ENCODE measurements at places on chromosomes 3 and 15. TPM values are rescaled to one million over a fixed set of nuclear protein-coding genes. Genes with fewer than 3 reads are reported as not detected.

GRCh38 chr3:4413467-4413866, 53.6 kb downstream of the SUMF1 start:
- ATAC-seq: peak; percentile 59

GRCh38 chr3:167115331-167115934, 264.7 kb downstream of the ZBBX start:
- ATAC-seq: no peak

- no peak for ATAC-seq
These were observed 137.5 kb downstream of the MAGI1 start for GRCh38 chr3:65901226-65901625.

DNA sequence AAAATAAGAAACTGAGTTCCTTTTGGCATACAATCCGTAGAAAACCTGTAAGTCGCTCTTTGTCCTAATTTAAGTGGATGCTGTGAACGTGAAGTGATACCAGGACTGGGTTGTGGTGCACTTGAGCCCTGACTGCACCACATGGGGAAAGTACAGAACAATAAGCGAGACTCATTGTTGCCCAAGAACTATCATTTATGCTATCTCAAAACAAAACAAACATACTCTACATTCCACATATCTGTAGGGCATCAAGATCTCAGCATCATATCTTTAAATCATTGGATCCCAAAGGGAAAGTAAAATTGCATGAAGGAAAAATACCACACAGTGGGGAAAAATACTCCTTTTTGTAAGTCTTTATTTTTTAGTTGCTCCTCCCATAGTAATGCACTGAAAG, 580.3 kb downstream of the MECOM start:
- no peak for ATAC-seq

- no peak for ATAC-seq
These were observed 276.0 kb downstream of the GBE1 start for GRCh38 chr3:81485444-81485865.

Gene WDR93
- total RNA-seq: 0.16 TPM

Gene TMEM89
- total RNA-seq: not detected

Gene SNURF
- 9.1 TPM for total RNA-seq

Gene SLC22A13
- 0.13 TPM for total RNA-seq

DNA sequence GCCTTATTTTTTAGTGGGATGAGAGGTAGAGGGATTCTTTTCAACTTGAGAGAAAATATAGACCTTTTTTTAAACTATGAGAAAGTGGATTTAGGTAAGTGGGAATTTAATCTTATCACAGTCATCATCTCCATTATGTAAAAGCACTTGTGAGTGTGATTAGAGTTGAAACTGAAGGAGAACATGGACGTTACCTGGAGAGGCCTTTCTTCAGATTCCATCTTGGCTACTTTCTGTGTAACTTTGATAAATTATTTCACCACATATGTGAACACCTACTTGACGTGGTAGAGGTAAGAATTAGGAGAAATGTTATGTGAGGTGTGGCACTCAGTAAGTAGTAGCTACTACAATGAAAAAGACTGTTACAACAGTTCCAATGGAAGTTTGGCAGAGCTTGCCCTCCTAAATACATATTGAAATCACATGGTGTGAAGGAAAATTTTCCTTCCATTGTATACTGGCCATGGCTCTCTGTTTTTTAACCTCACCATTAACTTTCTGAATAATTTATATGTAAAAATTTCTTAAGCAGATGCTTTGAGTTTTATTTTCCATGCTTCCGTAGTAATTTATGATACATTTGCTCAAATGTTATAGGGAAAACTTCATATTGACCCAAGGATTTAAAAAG, 193.3 kb downstream of the FNDC3B start:
- no peak for ATAC-seq

- ATAC-seq: no peak
These were observed 8.2 kb upstream of the OXSR1 start for GRCh38 chr3:38157117-38157516.

GRCh38 chr3:193826159-193826795, 233.3 kb downstream of the OPA1 start:
- ATAC-seq: peak; percentile 72

GRCh38 chr15:80418892-80419537, 14.8 kb downstream of the ARNT2 start:
- ATAC-seq: no peak

DNA sequence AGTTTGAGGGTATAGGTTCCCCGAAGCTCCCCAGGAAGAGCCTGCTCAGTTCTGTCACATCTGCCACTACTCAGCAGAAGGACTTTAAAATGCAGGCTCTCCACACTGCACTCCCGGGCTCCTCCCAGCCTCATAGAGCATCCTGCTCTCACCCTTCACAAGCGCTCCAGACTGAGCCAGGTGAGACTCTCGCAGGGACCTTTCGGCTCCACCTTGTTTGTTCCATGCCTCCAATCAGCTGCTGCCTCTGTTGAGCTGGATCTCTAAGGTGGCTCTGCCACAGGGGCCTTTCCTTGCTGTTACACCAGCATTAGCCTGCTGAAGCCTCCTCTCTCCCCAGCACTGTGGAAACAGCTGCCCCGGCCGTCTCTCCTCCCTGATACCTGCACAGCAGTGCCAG, 56.1 kb downstream of the SLCO3A1 start:
- no peak for ATAC-seq

DNA sequence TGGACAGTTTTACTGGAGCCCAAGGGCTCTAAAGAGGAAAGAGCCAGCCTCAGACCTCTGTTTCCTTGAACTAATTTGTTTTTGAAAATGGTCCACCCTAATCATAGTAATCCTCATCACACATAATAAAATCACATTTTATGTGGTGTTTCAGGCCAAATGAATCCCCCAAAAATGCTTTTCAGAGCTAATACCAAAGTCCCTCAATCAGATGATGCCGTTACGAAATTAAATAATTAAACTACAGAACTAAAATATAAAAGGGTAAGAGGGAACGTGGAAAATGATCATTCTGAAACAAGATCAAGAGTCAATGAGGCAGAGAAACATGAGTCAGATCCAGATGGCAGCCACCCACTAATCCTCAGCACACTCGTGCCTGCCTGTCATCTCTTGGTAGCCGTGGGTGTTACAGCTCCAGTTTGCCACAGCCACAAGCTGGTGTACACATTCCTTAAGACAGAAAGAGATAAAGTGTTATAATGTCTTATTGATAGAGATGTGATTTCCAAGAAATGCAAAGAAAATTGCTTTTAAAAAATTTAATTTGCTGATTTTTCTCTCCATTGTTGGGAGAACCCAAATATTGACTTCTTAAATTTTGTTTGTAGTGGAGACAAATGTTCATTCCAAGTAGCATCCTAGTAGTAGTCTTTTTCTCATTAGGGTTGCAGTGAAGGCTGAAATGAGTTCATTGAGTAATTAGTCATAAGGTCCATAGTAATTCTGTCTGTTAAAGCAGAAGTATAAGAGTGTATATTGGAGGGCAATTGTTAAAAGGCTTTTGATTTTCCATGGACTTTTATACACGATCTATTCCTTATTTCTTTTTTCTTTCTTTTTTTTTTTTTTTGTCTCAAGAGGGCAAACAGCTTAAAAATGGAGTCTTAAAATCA, 104.2 kb downstream of the AGBL1 start:
- peak; percentile 47 for ATAC-seq

Gene RTP1
- 0.29 TPM for total RNA-seq

DNA sequence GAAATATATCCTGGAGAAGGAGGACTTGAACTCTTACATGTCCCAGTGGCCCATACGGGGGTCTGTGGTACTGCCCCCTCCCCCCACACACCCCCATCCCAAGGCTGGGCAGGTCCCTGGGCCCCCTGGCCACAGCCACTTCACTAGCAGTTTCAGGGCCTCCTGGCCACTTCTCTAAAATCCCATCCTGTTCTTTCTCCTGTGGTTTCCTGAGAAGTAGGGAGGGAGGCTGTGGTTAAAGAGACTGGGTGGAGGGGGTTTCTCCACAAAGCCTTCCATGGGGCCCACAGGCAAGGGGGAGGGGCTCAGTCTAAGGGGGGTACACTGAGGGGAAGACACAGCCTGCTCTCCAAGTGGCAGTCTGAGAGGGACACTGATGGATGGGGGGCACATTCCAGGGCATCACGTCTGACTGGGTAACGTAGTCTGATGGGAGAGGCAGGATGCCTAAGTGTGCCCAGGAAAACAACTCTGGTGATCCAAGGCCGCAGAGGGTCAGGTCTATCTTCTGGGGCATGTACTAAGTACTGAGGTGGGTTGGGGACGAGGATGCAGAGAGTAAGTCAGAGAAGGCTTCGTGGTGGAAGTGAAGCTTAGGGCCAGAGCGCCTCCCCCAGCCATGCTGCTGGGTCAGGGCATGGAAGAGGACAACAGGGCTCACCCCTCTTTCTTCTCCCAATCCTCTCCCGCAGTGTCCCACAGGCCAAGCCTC, 48.0 kb upstream of the C15orf39 start:
- ATAC-seq: no peak

Gene CYP1A2
- total RNA-seq: not detected

DNA sequence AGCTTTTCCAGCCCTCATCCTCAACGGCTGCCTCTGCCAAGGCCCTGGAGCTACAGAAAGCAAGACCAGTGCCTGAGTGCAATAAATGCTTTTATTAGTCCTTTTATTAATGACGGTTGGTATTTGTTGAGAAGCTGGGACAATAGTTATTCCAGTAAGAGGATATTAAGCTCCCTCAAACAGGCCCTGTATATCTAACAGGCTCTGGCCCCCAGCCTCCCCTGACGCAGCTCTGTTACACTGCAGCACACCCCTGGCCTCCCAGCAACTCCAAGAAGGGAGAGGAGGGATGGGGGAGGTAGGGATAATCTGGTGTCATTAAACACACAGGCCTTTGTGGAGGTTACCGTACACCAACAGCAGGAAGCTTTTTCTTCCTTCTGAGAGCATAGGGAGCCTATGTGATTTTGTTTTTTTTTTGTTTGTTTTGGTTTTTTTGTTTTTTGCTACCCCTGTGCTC, 30.8 kb upstream of the MAGEF1 start:
- ATAC-seq: peak; percentile 82

GRCh38 chr15:78212008-78212407, 22.4 kb downstream of the ACSBG1 start:
- ATAC-seq: no peak

Gene ZKSCAN7
- total RNA-seq: 5.8 TPM

Gene PML
- 12.9 TPM for total RNA-seq

DNA sequence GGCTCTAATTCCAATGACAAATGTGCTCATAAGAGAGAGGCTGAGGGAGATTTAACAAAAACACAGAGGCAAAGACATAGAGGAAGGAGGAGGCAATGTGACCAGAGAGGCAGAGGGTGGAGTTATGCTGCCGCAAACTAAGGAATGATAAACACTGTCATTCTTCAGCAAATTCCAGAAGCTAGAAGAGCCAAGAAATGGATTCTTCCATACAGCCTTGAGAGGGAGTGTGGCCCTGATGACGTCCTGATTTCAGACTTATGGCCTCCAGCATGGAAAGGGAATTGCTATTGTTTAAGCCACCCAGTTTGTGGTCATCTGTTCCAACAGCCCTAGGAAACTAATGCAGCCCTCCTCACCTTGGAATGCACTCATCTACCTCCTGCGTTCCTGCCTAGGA, 30.5 kb downstream of the CD47 start:
- no peak for ATAC-seq

All from motor neuron (in vitro differentiated cells).